ENCODE measurements at places on chromosomes 1 and 21. TPM values are rescaled to one million over a fixed set of nuclear protein-coding genes. Genes with fewer than 3 reads are reported as not detected.

Gene OR2L13
- polyA plus RNA-seq = not detected

Gene CFAP107
- polyA plus RNA-seq = 1.1 TPM

DNA sequence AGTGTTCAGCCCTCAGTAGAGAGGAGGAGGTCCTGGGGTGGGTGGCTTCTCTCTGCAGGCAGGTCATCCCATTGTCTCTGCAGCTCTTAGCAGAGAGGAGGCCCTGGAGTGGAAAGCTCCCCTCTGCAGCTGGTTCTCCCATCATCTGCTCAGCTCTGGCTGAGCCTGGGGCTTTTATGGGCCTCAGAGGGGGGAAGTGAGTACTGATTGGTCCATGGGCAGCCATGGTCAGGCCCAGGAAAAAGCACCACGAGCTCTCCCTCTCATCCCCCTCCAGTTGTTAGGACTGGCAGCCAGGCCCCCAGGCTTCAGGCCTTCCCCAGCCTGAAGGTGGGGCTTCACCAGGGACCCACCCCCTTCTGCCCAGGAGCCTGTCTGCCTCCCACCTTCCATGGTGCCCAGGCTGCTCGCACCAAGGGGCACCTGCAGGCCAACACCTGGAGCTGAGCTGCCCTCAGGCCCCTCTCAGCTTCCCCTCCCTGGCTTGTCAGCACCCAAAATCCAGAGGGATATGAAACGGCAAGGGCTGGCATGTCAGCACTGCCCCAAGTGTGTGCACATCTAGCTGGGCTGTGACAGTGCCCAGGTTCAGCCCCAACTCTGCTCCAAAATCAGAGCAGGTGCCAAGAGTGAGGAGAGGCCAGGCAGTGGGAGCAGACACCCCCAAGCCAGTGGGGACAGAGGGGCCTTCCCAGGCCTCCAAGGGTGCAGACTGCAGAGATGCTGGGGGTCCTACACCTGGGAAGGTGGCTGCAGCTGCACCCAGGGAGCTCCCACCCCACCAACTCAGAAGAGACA, 449.0 kb downstream of the MATN1 start:
- no peak for DNase-seq

GRCh38 chr1:26281091-26281958, 1.4 kb downstream of the SH3BGRL3 start:
- no peak for DNase-seq

GRCh38 chr1:159889202-159889601, 10.8 kb downstream of the CFAP45 start:
- no peak for DNase-seq

GRCh38 chr1:1173061-1173792, 453 bp upstream of the TTLL10 start:
- no peak for DNase-seq

GRCh38 chr1:160428655-160429054, 28.3 kb downstream of the VANGL2 start:
- DNase-seq = no peak

Measured in left renal cortex interstitium (tissue), 4 donors.